OCI-LY7 (cell line): ENCODE measurements at places on chromosomes 2 and 18. TPM values are rescaled to one million over a fixed set of nuclear protein-coding genes. Genes with fewer than 3 reads are reported as not detected.

KANSL1L gene
- total RNA-seq: 22.0 and 29.6 TPM in 2 replicates

RNF152 gene
- total RNA-seq: not detected in 2 replicates

HOXD9 gene
- total RNA-seq: not detected in 2 replicates

CHCHD5 gene
- total RNA-seq: 36.0 and 37.3 TPM in 2 replicates

SP140 gene
- 4.4 and 6.4 TPM in 2 replicates for total RNA-seq

OTOS gene
- not detected in 2 replicates for total RNA-seq

GKN2 gene
- not detected in 2 replicates for total RNA-seq

BMP10 gene
- not detected in 2 replicates for total RNA-seq

REG3A gene
- not detected in 2 replicates for total RNA-seq

NETO1 gene
- total RNA-seq: not detected in 2 replicates

KCNG2 gene
- not detected in 2 replicates for total RNA-seq

THADA gene
- 30.1 and 32.3 TPM in 2 replicates for total RNA-seq

PELI1 gene
- total RNA-seq: 174 and 211 TPM in 2 replicates

ABCB11 gene
- total RNA-seq: 0.04 TPM in 1 of 2 replicates, not detected in the other

CDK5R2 gene
- 0.57 and 0.63 TPM in 2 replicates for total RNA-seq

TEKT4 gene
- not detected in 2 replicates for total RNA-seq

ALK gene
- not detected in 2 replicates for total RNA-seq

FSIP2 gene
- total RNA-seq: 0.19 TPM in 1 of 2 replicates, not detected in the other

CYP1B1 gene
- total RNA-seq: not detected in 2 replicates

SALL3 gene
- not detected in 2 replicates for total RNA-seq

CEP68 gene
- total RNA-seq: 17.1 and 21.7 TPM in 2 replicates

PSMA8 gene
- 0.19 and 0.37 TPM in 2 replicates for total RNA-seq

AMER3 gene
- not detected in 2 replicates for total RNA-seq

NT5DC4 gene
- total RNA-seq: not detected in 2 replicates

FEV gene
- total RNA-seq: not detected in 2 replicates

C2orf78 gene
- not detected in 2 replicates for total RNA-seq

TBR1 gene
- total RNA-seq: 0.06 TPM in 1 of 2 replicates, not detected in the other

DSG1 gene
- not detected in 2 replicates for total RNA-seq

MPP4 gene
- not detected in 2 replicates for total RNA-seq

RTP5 gene
- total RNA-seq: not detected in 2 replicates

ATAD2B gene
- 19.4 and 21.7 TPM in 2 replicates for total RNA-seq

GRB14 gene
- not detected in 2 replicates for total RNA-seq

RPL31 gene
- 1,220 and 1,348 TPM in 2 replicates for total RNA-seq

NGEF gene
- total RNA-seq: 0.82 TPM in 1 of 2 replicates, not detected in the other

MYO1B gene
- not detected in 2 replicates for total RNA-seq

NEU2 gene
- not detected in 2 replicates for total RNA-seq

GCKR gene
- not detected in 2 replicates for total RNA-seq
